ENCODE measurements at places on chromosomes 1 and 21.
A peak's percentile ranks its signal among the peaks of the same experiment; 100 is the strongest.

DNA sequence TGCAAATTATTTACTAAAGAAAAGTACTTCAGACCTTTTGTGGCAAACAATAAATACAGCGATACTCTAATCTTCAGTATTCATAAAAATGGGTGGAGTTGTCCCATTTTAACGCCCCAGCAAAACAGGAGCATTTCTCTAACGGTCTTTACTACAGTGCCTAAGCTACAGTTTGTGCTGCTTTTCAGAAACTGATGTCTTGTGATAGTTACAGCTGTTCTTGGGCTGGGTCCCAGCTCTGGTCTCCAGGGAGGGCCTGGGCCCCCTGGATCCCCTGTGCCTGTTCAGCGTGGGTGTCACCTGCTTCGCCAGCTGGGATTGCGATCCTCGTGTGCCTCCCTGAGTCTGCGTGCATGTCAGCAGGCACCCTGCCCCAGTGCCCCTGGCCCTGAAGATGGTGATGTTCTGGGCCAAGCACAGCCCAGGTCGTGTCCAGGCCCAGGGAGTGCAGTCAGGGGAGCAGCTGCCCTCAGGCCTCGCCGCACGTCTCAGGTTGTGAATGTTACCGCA lies 64.0 kb upstream of the DIP2A start:
- DNase-seq: no peak

DNA sequence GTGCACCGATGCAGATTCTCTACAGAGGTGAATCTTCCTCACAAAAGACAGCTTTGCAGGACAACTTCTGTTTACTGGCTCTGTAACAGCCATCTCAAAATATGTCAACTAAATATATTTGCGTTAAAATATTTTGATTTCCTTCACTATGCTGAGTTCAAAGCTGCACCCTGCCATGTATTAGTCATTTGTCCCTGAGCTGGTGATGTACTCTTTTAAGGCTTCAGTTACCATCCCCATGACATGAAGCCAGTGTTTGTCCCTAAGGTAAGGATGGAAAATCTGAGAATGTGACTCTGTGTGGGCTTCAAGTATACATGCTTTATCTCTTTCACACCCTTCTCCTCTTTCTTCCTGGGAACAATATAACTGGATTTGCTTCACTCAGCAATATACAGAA lies 70.2 kb upstream of the BTG3 start:
- DNase-seq: no peak

DNA sequence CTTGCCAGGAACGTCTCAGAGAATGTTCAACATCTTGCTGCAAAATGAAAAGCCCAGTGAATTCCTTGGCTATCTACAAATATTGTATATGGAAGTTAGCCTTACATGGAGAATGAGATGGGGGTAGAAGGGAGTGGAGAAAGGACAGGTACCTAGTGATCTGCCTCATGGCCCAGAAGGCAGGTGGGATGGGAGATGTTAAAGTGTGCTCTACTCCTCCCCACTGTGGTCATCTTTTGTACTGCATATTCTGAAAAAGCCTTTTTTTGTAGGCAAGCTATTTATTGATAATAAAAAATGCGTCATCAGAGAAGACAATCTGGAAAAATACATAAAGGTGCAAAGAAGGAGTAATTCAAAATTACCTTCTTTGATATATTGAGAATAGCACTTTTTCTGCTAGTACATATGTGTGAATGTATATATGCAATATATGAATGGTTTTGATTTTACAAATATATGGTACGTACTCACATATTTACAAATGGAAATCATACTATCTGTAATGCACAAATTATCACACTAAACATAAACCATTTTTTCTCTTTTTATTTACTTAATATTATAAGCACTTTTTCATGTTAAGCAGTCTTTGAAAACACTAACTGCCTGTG lies 19.1 kb upstream of the SLC5A9 start:
- no peak for DNase-seq

DNA sequence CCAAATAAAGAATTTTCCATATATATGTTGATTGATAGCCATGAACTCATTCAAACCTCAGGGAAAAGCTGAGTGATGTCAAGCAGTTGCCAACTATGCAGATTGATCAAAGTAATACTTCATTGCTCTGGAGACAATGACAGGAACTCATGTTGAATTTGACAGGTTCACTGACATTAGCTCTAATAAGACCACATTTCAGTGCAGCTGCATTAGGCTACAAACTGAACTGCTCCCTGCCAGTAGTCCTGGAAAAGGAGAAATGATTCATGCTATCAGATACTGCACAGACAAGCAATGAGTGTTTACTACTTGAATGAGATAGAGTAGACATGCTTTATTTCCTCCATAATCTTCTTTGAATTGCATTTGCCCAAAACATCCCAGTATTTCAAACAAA lies 948.4 kb downstream of the MRPL39 start:
- DNase-seq: no peak

DNA sequence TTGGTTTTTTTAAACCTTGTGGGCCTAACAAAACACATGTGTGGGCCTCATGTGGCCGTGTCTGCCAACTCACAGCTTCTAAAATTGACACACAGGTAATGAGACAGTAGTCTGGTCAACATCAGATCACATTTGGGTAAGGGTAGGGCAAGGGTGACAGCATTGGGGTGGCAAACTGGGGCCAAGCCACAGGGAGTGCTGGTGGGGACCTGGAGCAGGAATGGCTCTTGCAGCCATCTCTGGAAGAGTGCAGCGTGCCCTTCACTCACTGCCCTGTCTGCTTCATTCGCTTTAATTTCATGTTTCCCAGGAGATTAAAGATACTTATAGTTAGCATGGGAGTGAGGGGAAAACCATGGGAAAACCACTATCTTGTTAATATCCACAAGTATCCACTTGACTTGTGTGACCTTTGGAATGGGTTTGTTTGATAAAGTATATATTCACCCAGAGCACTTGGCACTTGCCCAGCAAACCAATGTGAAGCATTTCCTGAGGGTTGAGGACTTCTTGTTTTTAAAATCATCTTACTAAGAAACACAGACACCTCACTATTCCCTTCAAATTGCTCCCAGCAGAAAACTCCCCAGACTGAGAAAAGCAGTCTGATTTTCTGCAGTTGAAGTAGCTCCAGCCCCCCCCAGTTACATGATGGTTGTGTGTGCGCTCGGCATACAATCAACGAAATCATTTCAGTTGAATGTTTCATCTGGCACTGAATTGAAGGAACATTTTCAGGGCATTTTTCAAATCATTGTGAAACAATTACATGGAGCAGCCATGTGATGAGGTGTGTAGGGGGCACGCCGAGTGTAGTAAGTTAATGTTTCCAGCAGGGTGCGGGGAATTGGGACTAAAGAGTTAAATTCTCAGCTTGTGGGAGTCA lies 175.7 kb downstream of the VPS13D start:
- DNase-seq: peak; percentile 16

DNA sequence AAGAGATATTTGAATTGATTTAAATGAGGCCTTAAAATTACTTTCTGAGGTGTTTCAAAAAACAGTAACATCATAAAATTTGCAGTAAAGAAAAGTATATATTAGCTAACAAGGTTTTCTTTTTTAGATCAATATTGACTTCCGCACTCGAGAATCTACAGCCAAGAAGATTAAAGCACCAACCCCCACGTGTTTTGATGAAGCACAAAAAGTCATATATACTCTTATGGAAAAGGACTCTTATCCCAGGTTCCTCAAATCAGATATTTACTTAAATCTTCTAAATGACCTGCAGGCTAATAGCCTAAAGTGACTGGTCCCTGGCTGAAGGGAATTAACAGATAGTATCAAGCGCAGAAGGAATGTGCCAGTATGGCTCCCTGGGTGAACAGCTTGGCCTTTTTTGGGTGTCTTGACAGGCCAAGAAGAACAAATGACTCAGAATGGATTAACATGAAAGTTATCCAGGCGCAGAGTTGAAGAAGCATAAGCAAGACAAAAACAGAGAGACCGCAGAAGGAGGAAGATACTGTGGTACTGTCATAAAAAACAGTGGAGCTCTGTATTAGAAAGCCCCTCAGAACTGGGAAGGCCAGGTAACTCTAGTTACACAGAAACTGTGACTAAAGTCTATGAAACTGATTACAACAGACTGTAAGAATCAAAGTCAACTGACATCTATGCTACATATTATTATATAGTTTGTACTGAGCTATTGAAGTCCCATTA lies 3.6 kb downstream of the RGS1 start:
- DNase-seq: peak; percentile 54

- DNase-seq: no peak
These were observed 143.0 kb downstream of the CAMTA1 start for GRCh38 chr1:6928106-6928885.

DNA sequence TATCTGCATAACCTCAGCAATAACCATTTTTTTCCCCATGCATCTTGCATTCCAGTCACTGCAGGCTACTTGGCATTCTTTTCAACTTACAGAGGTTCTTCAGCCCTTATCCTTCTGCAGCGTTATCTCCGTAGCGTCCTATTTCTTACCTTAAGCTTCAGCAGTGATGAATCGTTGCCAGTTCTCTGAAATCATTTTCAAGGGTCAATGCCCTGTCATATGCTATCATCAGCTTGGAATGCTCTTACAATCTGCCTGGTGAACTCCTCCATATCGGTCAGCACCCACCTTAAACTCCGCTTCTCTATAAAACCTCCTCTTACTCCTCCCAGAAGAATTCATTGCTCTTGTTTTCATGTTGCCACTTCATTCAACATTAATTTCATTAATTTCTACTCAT lies 105.1 kb upstream of the DPH5 start:
- no peak for DNase-seq

DNA sequence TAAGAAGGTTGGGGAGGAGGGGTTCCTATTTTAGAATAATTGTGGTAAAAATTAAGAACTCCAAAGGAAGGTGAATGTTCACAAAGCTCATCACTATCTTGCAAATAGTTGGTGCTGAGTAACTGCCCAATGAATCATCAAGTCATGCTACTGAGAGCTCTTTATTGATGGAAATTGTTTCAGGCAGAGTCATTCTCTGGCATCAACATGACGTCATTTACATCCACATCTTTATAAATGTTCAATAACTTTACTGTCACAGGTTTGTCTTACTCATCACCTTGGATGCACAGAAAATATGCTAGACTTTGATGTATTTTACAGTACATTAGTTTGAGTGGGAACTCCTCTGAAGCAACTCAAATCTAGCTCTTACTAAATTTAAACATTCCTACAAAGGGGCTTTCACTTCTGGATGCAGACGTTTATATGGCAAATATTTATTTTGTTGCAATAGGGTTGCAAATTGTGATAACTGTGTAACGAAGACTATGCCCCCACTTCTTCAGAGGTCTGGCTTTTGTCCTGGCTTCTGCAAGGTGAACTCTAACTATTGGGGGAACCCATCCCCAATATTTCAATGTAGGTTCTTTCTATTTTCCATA lies 273.7 kb upstream of the AJAP1 start:
- DNase-seq: no peak

DNA sequence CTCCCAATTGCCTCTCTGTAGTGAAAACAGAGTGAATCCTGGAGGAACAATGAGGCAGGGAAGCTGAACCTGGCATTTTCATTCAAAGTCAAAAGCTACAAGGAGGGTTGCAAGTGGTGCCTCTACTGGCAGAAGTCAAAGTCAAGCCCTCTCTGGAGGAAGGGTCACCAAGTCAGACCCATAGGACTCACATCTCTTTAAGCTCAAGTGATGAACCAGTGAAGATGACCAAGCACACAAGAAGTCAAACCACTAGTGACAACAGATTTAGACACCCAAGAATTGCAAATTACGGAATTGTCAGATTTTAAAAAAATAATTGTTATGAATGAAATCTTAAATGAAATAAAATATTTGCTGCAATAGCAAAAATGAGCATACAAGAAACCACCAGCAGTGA lies 81.1 kb upstream of the ATP1B1 start:
- DNase-seq: no peak

- peak; percentile 84 for DNase-seq
These were observed at the start of gene SLAMF7 for GRCh38 chr1:160739098-160739511. SLAMF7 (plus strand) TSS chr1:160739247; CDS start chr1:160739302, 55 bp downstream.

- no peak for DNase-seq
These were observed 55.6 kb downstream of the CLSTN1 start for GRCh38 chr1:9767964-9768668.

DNA sequence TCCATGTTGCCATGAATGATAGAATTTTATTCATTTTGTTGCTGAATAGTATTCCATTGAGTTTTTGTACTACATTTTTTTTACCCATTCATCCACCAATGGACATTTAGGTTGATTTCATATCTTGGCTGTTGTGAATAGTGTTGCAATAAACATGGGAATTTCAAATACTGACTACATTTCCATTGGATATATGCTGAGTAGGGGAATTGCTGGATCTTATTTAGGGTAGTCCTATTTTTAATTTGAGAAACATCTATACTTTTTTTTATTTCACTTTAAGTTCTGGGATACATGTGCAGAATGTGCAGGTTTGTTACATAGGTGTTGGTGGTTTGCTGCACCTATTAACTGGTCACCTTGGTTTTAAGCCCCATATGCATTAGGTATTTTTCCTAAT lies 38.8 kb upstream of the TNFSF4 start:
- no peak for DNase-seq

- DNase-seq: no peak
These were observed 22.7 kb downstream of the PAX7 start for GRCh38 chr1:18653367-18653766.

DNA sequence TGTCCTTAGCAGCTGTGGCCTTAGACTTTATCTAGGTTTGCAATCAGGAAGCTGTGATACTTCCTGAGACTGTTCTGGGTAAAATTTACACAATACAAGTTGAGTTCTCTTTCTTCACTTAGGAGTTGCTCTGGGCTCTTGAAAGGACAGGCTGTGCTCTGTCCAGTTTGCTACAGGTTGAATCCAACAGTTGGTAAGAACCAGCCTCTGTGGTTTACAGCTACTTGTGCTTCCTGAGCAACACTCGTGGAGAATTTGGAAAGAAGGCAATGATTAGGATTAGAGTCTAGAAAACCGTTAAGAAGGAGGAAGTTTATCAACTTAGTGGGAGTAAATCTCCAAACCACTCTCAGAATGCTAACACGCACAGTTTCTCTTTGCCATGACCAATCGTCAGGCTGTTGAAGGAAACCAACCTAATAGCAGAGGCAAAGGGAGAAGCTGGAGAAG lies 26.8 kb downstream of the GFI1 start:
- peak; percentile 100 for DNase-seq

GRCh38 chr1:19000065-19000464 lies 43.6 kb upstream of the IFFO2 start:
- no peak for DNase-seq

- no peak for DNase-seq
These were observed 838 bp upstream of the DISP1 start for GRCh38 chr1:222813866-222814535.

DNA sequence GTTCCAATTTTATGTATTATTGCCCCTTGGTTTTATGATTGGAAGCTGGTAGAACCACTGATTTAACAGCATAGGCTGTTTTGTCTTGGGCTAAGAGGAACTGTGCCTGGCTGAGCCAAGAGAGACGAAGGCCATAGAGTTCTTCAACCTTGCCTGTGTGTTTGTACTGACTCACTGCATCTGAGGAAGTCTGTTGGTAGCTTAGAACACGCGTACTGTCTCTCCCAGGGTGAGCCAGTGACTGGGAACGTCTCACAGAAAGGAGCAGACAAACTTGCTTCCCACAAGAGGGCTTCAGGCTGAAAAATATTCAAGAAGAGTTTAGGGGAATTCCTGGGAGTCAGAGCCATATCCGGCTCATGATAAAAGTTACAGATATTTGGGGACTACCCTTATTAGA lies 14.9 kb downstream of the TMEM51 start:
- peak; percentile 63 for DNase-seq

GRCh38 chr1:154430903-154431302 lies 25.8 kb downstream of the IL6R start:
- no peak for DNase-seq
